Stimulated activated CD8-positive, alpha-beta memory T cell treated with anti-CD3 and anti-CD28 coated beads, Interleukin-12 subunit alpha, Interleukin-12 subunit beta, amount 100 ng/mL, for 4 hours (primary cell): ENCODE measurements at places on chromosomes 2 and 18.

- no peak for DNase-seq
These were observed 158.6 kb downstream of the CDH2 start for GRCh38 chr18:28018351-28018750.

DNA sequence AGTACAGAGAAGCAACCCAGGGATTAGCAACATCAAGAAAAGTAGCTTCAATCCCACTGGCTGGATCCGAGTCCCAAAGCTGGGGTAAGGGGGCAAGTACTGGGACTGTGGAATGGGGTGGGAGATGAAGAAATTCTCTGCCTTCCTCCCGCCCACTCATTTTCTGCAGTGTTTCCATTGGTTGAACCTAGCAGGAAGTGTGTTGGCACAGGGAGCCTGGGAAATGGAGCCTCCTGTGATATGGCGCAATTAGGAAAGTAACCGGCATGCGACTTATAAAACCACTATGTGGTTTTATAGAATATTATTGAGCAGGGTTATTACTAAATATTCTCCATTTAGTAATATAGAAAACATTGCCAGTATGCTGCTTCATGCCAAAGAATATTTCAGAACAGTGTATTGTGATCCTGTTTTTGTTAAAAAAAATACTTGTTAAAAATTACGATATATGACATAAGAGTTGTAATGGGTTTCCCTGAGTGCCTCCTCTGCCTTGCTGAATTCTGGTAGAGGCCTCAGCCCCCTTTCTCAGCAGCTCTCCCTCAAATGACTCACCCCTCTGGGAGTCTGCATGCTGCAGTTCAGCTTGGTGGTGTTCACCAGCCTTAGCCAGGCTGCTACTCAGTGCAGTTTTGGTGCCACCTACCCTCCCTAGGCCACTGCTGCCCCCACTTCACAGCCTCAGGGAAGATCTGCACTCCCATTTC, 60.5 kb downstream of the HK2 start:
- no peak for DNase-seq

DNA sequence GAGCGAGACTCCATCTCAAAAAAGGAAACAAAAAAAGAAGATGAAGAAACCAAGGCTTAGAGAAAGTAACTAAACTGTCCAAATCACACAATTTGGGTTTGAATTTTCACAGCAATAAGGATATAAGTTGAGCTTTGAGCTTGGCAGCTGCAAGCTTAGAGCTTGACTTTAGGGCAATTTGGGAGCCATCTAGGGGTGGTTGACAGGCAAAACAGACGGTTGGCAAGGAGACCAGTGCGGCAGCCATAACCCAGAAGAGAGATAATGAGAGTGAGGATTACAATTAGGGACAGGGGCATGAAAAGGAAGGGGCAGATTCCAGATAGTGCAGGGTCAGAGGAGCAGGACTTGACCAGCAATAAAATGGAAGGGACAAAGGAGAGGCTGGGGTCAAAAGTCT, 382.2 kb upstream of the HNRNPA3 start:
- no peak for DNase-seq

- no peak for DNase-seq
These were observed 148.6 kb downstream of the B3GNT2 start for GRCh38 chr2:62344472-62344871.

DNA sequence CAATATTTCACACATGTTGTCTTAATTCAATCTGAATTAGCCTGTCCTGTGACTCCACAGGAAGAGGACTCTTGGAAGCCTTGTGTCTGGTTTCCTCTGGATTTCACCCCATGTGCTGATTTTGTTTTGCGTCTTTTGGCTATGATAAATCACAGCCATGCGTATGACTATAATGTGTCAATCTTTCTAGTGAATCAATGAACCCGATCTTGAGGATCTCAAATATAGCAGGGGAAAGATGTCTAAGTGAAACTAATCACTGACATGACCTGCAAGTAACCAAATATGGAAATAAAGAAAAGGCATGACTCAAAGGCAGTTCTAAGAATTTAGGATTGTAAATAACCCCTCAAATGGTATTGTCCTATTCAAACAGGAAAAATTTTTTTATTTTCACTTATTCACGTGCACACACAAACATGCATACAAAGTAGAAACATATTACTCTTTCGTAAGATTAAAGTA, 8.2 kb downstream of the WDFY1 start:
- DNase-seq: no peak

DNA sequence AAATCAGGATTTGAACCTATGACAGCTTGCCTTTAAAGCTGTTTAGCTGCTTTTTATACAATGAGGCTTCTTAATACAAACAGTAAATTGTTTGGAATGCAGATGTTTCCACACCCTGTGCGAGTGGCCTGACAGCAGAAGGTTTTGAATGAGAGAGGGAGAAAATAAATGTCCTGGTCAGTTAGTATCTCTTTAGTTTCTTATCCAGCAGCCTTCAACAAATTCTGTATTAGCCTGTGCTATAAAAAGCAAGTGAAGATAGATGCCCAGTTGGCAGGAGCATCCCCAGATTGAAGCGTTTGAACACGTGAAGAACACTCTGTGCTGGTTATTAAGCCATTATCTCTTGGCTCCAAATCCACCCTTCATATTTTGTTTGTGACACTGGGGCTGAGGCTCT, 70.6 kb downstream of the CERS6 start:
- DNase-seq: no peak

DNA sequence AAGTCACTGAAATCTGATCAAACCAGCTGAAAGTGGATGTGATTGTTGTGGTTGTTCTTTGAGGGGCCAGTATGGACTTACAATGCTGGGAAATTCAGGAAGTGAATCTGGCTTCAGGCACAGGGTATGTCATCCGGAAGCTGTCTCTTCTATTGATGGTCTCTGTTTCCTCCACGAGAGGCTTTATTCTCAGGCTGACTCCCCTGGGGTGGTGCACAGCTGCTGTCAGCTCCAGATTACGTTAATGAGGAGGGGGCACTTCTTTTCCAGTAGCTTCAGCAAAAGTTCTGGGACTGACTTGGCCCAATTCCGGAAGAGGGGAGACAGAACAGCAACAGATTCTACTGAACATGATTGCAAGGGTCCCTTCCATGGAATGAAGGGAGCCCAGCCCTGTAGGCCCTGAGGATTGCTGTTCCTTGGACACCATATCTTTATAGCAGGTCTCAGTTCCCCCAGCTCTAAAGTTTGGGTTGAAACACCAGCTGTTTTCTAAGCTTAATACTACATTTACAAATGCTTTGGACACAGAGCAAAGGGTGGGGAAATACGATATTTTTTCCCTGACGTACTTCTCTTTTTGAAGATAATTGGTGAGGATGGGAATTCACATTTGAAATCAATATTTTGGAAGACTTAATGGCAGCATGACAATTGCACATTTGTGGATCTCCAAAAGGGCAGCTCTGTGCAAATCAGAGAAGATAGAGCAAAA, 400.9 kb downstream of the TSN start:
- no peak for DNase-seq

DNA sequence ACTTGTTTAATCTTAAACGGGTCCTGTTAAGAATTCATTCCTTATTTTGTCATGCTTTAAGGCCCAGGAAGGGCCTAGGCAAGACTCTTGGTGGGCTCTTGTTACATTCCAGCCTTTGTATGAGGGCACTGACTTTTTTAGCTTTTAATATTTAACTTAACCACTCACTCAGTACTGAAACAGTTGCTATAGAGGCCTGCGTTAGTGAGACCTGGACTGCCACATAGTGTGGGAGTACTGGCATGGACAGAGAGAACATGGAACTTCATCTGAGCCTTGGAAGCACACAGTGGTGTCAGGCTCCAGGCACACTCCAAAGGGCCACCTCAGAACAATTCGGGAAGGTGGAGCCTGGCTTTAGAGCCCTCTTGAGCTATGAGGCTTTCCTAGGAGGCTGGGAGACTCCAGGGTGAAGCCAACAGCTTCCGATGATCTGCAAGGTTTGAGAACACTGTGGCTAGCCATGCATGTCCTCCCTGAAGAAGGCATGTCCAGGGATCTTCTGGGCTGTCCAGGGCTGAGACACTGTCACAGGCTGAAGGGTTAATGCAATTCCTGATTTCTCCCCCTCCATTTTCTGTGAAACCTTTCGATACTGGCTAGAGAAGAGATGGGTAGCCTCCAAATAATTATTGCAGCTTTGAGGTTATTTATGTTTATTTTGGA, 155.4 kb upstream of the ACAA2 start:
- no peak for DNase-seq

DNA sequence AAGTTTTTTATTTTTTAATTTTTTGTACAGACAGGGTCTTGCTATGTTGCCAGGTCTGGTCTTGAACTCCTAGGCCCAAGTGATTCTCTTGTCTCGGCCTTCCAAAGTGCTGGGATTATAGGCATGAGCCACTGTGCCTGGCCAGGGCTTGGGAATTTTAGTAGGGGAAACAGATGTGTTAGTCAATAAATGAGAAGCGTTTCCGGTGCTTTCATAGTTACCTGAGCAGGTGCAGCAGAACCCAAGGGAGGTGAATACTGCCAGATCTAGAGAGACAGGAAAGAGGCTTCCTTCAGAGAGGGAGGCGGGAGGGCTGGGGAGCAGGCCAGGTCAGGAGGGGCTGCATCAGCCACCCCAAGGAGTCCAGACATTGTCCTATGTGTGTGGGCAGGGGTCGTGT, 30.5 kb upstream of the IMPA2 start:
- DNase-seq: no peak

- no peak for DNase-seq
These were observed 243.5 kb downstream of the CDH7 start for GRCh38 chr18:65994302-65994701.

DNA sequence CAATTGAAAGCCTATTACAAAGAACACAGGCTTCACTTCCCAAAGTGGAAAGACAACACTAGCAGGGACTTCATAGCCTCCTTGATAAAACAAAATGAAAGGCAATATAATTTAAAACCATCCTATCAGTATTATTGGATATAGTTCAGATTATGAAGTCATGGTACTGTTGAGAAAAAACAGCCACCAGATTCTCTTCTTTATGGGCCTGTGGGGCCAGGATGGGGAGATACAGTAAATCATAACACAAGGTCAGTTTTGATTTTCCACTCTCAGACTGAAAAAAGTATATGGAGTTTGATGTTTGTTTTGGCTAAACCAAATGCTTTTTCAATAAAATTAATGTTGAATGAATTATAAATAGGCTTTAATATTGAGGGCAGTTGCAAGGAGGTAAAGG, 129.1 kb downstream of the BCL2L11 start:
- DNase-seq: no peak

DNA sequence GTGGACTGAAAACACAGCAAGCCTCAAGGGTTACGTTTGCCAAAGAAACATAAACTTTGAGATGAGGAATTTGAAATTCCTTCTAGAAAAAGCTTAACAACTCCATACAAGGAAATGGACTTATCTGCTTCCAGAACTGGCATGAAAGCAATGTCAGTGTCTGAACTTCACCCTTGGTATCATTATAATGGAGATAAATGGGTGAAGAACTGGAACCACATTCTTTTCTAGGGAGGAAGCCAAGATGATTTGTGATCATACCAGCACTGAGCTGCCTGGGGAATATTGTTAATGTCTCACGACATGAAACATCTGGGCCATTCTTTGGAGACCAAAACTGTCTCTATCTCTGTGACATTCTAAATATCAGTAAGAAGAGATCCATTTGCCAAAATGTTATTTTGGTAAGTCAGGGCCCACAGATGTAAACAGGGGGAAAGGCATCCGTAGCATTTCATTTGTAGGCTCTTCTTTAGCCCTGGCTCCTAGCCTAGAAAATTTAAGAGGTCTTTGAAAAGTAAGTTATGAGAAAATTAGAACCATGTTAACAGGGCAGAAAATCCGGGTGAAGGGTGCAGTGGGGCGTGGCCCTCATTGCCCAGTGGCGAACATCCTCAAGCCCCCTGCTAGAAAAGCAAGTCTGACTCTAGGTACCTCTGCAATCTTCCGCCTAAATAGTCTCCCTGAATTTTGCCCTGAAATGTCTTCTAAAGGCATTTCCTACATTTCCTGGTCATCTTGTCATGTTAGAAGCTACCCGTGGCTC, 295.3 kb upstream of the EPAS1 start:
- DNase-seq: no peak

- DNase-seq: no peak
These were observed 631.8 kb upstream of the RAB6C start for GRCh38 chr2:129347486-129348217.

- DNase-seq: no peak
These were observed 80.8 kb downstream of the PTGR3 start for GRCh38 chr18:75128051-75128605.

- no peak for DNase-seq
These were observed 212.1 kb upstream of the COPS8 start for GRCh38 chr2:236873636-236874035.

- no peak for DNase-seq
These were observed 47.0 kb downstream of the RAPGEF4 start for GRCh38 chr2:172782506-172783164.

GRCh38 chr2:8836971-8837794, at the start of gene KIDINS220:
KIDINS220 (minus strand) TSS chr2:8837613; CDS start chr2:8827093, 10,520 bp downstream.
- DNase-seq: peak; percentile 75

DNA sequence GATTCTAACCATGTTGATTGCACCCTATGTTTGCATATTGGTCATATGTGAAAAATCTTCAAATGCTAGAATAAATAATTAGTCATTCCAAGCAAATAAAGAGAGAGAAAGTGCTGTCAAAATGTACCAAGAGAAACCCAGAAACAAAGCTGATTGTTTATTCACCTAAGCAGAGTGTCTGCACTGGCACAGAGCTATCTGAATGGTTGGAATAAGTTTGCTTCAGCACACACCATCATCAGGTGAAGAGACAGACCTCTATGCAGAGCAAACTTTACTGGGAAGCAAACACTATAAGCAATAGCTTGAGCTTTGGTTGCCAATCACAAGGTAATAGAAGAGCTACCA, 25.4 kb downstream of the DSG4 start:
- DNase-seq: no peak

DNA sequence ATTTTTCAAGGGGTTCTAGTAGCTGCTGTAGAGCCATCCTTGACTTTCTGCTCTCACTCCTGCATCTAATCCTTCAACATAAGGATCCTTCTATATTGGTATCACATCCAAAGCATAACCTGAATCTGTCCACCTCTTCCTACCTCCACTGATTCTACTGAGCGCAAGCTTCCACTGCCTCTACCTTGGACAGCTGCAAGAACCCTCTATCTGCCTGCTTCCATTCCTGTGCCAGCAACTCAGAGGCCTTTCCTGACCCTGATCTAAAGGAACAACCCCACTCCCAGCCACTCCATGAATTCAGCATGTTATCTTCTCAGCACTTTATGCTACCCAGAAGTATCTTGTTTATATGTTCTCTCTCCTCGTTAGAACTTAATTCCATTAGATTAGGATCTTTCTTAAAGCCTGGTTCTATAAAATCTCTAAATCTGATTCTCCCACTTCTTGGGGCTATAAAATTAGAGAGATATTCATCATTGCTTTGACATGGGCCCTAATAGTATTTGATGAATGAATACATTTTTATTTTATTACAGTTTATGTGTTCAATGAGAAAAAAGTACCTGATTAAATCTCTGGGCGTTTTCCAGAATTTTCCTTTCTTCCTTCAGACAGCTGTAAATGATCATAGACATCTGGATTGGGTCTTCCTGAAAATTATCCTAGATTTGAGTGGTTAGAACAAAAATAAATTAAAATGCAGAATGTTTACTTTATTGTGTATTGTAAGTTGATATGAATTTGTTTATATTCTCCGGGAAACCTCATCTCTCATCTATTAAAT, 6.8 kb downstream of the STAT1 start:
- DNase-seq: no peak
